ENCODE measurements at places on chromosomes 2 and 18. TPM values are rescaled to one million over a fixed set of nuclear protein-coding genes. Genes with fewer than 3 reads are reported as not detected.

GFPT1 gene
- 42.2 TPM for total RNA-seq

KCNIP3 gene
- total RNA-seq, result 1.8 TPM

SERPINB4 gene
- total RNA-seq, result 0.34 TPM

TSPYL6 gene
- not detected for total RNA-seq

POTEJ gene
- 0.09 TPM for total RNA-seq

BIN1 gene
- 41.7 TPM for total RNA-seq

GKN2 gene
- total RNA-seq, result 103 TPM

GPR45 gene
- not detected for total RNA-seq

HNRNPA3 gene
- 164 TPM for total RNA-seq

LRP2 gene
- 25.8 TPM for total RNA-seq

GRCh38 chr18:62420151-62420512 lies 95.0 kb downstream of the TNFRSF11A start:
- H3K27ac ChIP-seq, result no peak overlapping the region
- DNase-seq, result no peak
- no peaks in the 10 kb centered on the region for H3K4me1 ChIP-seq
- H3K4me3 ChIP-seq, result no peak overlapping the region
- H3K36me3 ChIP-seq, result no peaks in the 10 kb centered on the region
- H3K27me3 ChIP-seq, result peaks cover 3% of the 10 kb centered on the region

DNA sequence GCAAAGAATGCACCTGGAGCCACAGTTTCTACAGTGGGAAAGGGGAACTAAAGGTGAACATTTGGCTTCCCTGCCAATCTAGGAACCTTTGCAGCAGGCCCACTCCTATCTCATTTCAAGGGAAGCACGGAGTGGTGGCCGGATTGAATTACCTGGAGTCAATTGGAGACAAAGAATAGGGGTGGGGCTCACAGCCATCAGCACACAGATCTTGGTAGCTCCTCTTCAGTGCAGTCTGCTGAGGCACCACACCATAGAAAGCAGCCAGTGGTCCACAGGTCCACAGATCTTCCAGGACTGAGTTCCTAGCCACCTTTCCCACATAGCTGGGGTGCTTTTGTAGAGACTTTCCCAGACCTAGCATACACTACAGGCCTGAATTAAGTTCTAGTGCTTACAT lies 43.5 kb upstream of the NXPH2 start:
- no peaks in the 10 kb centered on the region for H3K36me3 ChIP-seq
- DNase-seq, result no peak
- no peaks in the 10 kb centered on the region for H3K4me1 ChIP-seq
- no peak overlapping the region for H3K4me3 ChIP-seq
- H3K27me3 ChIP-seq, result no peaks in the 10 kb centered on the region
- no peak overlapping the region for H3K27ac ChIP-seq

DNA sequence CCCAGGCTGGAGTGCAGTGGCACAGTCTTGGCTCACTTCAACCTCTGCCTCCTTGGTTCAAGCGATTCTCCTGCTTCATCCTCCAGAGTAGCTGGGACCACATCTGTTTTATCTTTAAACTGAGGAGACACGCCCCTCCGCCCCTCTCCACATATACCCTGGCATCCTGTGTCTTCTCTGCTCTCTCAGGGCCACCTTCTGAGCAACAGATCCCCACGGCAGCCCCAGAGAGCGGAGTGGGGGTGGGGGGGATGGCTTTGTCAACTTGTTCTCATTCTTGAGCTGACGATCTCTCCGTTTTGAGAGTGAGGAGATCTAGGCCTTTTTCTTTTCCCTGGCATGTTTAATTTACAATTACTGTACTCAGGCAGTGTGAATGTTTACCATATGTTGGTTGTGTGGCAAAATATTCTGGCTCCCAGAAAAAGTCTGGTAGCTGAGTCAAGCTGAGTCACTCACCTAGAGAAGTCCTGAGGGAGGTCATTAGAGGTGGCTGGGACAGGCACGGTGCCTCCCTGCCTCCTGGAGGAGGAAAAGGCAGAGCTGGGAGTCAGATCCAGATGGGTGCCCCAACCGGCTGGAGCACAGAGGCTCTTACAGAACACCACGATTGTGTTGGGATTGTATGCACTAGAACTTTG lies 19.5 kb upstream of the ID2 start:
- H3K27me3 ChIP-seq, result no peaks in the 10 kb centered on the region
- H3K4me3 ChIP-seq, result no peak overlapping the region
- H3K4me1 ChIP-seq, result no peaks in the 10 kb centered on the region
- no peak overlapping the region for H3K27ac ChIP-seq

GRCh38 chr2:235238537-235238936 lies 255.3 kb upstream of the AGAP1 start:
- H3K36me3 ChIP-seq, result no peaks in the 10 kb centered on the region
- peaks cover 23% of the 10 kb centered on the region for H3K4me1 ChIP-seq
- no peak overlapping the region for H3K4me3 ChIP-seq
- no peaks in the 10 kb centered on the region for H3K27me3 ChIP-seq

GRCh38 chr18:78978349-78979055 lies 1.1 kb upstream of the SALL3 start:
- H3K27ac ChIP-seq, result no peak overlapping the region
- no peak for DNase-seq
- peaks cover 16% of the 10 kb centered on the region for H3K4me1 ChIP-seq
- peaks cover 70% of the 10 kb centered on the region for H3K27me3 ChIP-seq
- no peak overlapping the region for H3K4me3 ChIP-seq
- no peaks in the 10 kb centered on the region for H3K36me3 ChIP-seq

DNA sequence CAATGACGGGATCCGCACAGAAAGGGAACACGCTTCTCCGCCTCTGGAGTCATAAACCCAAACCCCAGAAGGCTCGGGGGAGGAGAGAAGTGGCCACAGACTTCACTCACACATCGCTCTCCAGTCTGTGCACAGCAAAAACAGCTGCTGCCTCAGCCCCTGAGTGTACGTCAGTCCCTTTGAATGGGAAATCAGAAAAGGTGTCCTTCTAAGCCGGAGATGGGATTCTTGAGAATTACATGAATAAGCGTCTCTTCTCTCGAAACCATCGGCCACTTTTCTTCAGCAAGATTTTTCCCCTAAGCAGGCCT lies 78.3 kb downstream of the PDCL3 start:
- no peaks in the 10 kb centered on the region for H3K4me1 ChIP-seq
- no peak overlapping the region for H3K4me3 ChIP-seq
- no peaks in the 10 kb centered on the region for H3K36me3 ChIP-seq
- H3K27ac ChIP-seq, result no peak overlapping the region
- no peaks in the 10 kb centered on the region for H3K27me3 ChIP-seq
- no peak for DNase-seq

DNA sequence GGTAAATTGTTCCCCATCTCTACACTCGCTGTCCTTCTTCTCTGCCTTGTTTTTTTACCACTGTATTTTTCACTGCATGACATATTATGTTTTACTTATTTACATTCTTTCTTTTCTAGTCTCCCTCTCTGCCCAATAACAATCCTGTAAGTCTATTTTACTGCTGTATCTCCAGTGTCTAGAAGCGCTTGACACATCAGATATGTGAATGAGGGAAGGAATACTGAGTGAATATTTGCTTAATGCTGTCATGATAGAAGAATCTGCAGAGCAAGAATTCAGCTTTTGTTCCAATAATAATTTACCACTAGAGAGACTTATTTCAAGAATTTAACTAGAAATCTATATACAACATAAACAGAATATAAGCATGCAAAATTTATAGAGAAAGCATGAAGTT lies 99.5 kb downstream of the GALNT13 start:
- H3K27me3 ChIP-seq, result no peaks in the 10 kb centered on the region
- no peaks in the 10 kb centered on the region for H3K4me1 ChIP-seq
- H3K4me3 ChIP-seq, result no peak overlapping the region
- no peaks in the 10 kb centered on the region for H3K36me3 ChIP-seq
- no peak overlapping the region for H3K27ac ChIP-seq

GRCh38 chr2:18651842-18652774 lies 62.7 kb upstream of the NT5C1B start:
- H3K4me1 ChIP-seq, result no peaks in the 10 kb centered on the region
- no peaks in the 10 kb centered on the region for H3K27me3 ChIP-seq
- H3K27ac ChIP-seq, result no peak overlapping the region
- H3K4me3 ChIP-seq, result no peak overlapping the region

DNA sequence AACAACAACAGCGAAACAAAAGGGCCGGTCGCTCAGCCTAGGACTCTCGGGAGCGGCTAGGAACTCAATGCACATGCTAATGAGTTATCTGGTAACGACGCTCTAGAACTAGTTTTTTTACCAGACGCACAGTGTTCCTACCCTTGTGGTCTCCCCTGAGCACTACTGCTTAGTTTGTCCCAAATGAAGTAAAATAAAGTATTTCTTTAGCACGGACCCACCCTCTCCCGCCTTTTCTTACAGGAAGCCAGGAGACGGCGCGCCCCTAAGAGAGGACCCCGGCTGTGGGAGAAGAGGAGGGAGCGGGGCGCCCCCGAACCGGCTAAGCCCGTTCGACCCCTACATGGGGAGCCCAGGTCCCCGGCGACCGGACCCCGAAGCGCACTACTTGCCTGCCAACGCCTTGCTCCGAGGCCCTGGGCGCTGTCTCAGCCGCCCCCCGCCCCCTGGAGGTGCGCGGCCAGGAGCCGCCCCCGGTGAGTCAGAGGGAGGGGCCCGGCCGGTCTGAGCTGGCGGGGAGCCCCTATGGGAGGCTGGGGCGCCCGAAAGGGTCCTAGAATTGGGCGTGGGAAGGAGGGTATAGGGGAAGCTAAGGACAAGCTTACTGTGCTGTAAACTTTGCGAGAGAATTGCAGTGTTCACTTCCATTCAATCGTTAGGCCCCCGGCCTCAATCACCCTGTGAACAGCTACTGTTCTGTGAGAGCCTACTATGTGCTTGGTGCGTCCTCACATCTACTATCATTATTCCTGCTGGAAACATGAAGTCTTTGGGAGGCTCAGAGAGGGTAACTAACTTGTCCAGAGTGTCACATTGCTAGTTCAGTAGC lies 3.6 kb upstream of the CAPG start:
- DNase-seq, result peak; percentile 56
- no peaks in the 10 kb centered on the region for H3K4me1 ChIP-seq
- no peaks in the 10 kb centered on the region for H3K36me3 ChIP-seq
- H3K4me3 ChIP-seq, result peak overlapping the region; percentile 24
- no peak overlapping the region for H3K27ac ChIP-seq

- H3K4me1 ChIP-seq, result peaks cover 8% of the 10 kb centered on the region
- H3K27me3 ChIP-seq, result no peaks in the 10 kb centered on the region
- H3K27ac ChIP-seq, result no peak overlapping the region
- no peak overlapping the region for H3K4me3 ChIP-seq
- H3K36me3 ChIP-seq, result no peaks in the 10 kb centered on the region
Measured at GRCh38 chr2:11722292-11723060, 24.0 kb upstream of the LPIN1 start.

- no peak overlapping the region for H3K27ac ChIP-seq
- H3K36me3 ChIP-seq, result no peaks in the 10 kb centered on the region
- DNase-seq, result no peak
- no peaks in the 10 kb centered on the region for H3K27me3 ChIP-seq
Measured at GRCh38 chr2:10132996-10133647, 10.6 kb downstream of the RRM2 start.

GRCh38 chr2:28047681-28048080 lies 157.2 kb downstream of the BABAM2 start:
- H3K27ac ChIP-seq, result no peak overlapping the region
- H3K4me3 ChIP-seq, result no peak overlapping the region
- peaks cover 22% of the 10 kb centered on the region for H3K4me1 ChIP-seq
- H3K27me3 ChIP-seq, result no peaks in the 10 kb centered on the region
- no peak for DNase-seq

- H3K4me1 ChIP-seq, result no peaks in the 10 kb centered on the region
- H3K27me3 ChIP-seq, result peaks cover 9% of the 10 kb centered on the region
- peak overlapping the region; percentile 65 for H3K27ac ChIP-seq
- H3K4me3 ChIP-seq, result peak overlapping the region; percentile 16
- peak; percentile 20 for DNase-seq
- H3K36me3 ChIP-seq, result no peaks in the 10 kb centered on the region
Measured at GRCh38 chr2:88350331-88351248, 101.9 kb downstream of the FOXI3 start.

DNA sequence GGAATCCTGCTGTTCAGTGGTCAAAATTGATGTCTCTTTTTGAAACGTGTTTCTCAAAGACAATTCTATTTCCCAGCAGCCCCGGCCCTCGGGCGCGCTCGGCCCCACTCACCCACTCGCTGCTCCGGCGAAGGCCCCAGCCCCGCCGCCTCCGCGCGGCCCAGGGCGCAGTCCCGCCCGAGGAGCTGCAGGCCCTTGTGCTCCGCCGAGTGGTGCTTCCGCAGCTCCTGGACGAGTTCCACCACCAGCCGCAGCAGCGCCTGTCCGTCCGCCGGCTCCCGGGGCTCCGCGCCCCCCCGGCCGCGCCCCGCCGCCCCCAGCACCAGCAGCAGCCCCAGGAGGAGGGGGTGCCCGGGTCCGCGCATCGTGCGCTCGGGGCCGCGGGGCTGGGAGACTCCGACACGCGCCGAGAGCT lies 413 bp downstream of the ALKAL2 start:
- H3K27me3 ChIP-seq, result peaks cover 28% of the 10 kb centered on the region
- H3K36me3 ChIP-seq, result no peaks in the 10 kb centered on the region
- H3K4me1 ChIP-seq, result peaks cover 7% of the 10 kb centered on the region
- no peak overlapping the region for H3K27ac ChIP-seq

GRCh38 chr2:236677368-236677767 lies 107.7 kb downstream of the ACKR3 start:
- H3K36me3 ChIP-seq, result no peaks in the 10 kb centered on the region
- peaks cover 26% of the 10 kb centered on the region for H3K4me1 ChIP-seq
- no peak for DNase-seq
- H3K27ac ChIP-seq, result no peak overlapping the region
- no peaks in the 10 kb centered on the region for H3K27me3 ChIP-seq
- H3K4me3 ChIP-seq, result no peak overlapping the region

DNA sequence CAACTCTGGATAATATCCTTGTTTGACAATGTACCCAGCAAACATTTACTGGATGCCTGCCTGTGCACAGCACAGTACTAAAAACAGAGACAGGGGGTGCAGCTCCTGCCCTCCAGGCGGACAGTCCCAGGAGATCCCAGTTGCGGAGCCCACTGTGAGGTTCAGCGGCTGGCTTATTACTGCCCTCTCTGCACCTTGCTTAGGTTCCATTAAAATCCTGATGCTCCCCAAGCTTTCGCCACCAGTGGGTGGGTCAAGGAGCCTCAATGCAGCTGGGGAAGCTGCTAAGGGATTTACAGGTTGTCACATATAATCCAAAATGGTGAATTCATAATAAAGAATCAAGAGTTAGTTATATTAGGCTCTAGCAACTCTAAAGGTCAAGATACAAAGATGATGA lies 38.3 kb downstream of the CRACDL start:
- H3K36me3 ChIP-seq, result no peaks in the 10 kb centered on the region
- no peak for DNase-seq
- H3K4me3 ChIP-seq, result no peak overlapping the region
- no peaks in the 10 kb centered on the region for H3K27me3 ChIP-seq

GRCh38 chr2:210611466-210611865 lies 55.1 kb downstream of the CPS1 start:
- no peak overlapping the region for H3K4me3 ChIP-seq
- no peak overlapping the region for H3K27ac ChIP-seq
- DNase-seq, result no peak
- no peaks in the 10 kb centered on the region for H3K4me1 ChIP-seq
- H3K27me3 ChIP-seq, result no peaks in the 10 kb centered on the region
- no peaks in the 10 kb centered on the region for H3K36me3 ChIP-seq

- H3K4me3 ChIP-seq, result no peak overlapping the region
- no peak overlapping the region for H3K27ac ChIP-seq
- peaks cover 18% of the 10 kb centered on the region for H3K36me3 ChIP-seq
- H3K4me1 ChIP-seq, result no peaks in the 10 kb centered on the region
- no peaks in the 10 kb centered on the region for H3K27me3 ChIP-seq
Measured at GRCh38 chr2:70212298-70212932, 21.6 kb upstream of the C2orf42 start.
